ENCODE measurements at places on chromosomes 13 and 19. TPM values are rescaled to one million over a fixed set of nuclear protein-coding genes. Genes with fewer than 3 reads are reported as not detected.

DNA sequence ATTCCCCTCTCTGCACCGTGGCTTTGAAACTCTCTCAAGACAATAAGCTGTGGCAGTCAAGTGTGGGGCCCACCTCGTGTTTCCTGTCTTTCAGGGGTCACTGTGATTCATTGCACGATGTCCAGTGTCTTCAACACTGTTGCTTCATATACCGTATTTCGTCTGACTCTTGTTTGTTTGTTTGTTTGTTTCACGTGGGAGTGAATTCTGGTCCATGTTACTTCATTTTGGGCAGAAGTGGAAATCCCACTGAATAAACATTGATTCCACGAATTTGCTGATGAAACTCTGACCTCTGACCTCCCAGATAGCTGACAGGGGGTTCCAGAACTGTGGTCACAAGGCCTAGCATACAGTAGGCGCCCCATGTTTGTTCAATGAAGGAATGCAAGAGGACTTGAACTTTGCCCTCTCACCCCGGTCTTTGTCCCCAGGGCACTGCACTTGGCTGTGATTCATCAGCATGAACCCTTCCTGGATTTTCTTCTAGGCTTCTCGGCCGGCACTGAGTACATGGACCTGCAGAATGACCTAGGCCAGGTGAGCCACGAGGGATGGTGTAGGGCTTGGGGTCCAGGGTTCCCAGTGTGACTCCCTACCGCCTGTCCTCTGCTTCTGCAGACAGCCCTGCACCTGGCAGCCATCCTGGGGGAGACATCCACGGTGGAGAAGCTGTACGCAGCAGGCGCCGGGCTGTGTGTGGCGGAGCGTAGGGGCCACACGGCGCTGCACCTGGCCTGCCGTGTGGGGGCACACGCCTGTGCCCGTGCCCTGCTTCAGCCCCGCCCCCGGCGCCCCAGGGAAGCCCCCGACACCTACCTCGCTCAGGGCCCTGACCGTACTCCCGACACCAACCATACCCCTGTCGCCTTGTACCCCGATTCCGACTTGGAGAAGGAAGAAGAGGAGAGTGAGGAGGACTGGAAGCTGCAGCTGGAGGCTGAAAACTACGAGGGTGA is 5.1 kb downstream of the NFKBIB start:
- peaks cover 37% of the 10 kb centered on the region for H3K36me3 ChIP-seq
- no peak overlapping the region for H3K4me3 ChIP-seq
- H3K4me1 ChIP-seq = peaks cover 11% of the 10 kb centered on the region
- no peak overlapping the region for H3K27ac ChIP-seq

- DNase-seq = no peak
- H3K4me1 ChIP-seq = peaks cover 3% of the 10 kb centered on the region
- H3K27ac ChIP-seq = no peak within 1 kb of the TSS
- H3K4me3 ChIP-seq = peak within 1 kb of the TSS; percentile 16
- peaks cover 37% of the 10 kb centered on the region for H3K27me3 ChIP-seq
Observed at GRCh38 chr19:38433268-38433733, at the start of gene RYR1. Gene RYR1, plus strand, starts transcription at chr19:38433691. Its CDS starts 139 bp downstream, at chr19:38433830.

Gene CLIP3
- 2.2 TPM for total RNA-seq

DNA sequence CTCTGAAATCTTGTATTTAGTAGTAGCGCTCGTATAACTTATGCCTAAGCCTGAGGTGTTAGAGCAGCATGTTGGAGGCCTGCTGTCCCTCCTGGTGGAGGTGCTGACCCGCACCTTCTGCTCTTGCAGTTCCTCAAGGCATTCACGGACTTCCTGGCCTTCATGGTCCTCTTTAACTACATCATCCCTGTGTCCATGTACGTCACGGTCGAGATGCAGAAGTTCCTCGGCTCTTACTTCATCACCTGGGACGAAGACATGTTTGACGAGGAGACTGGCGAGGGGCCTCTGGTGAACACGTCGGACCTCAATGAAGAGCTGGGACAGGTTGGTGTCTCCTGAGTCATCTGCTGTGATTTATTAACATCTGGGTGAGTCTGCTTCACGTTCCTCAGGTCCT is 136.7 kb downstream of the ATP11A start:
- H3K27me3 ChIP-seq = no peaks in the 10 kb centered on the region
- H3K36me3 ChIP-seq = peaks cover 72% of the 10 kb centered on the region
- no peaks in the 10 kb centered on the region for H3K4me1 ChIP-seq
- no peak for DNase-seq
- H3K27ac ChIP-seq = no peak overlapping the region
- no peak overlapping the region for H3K4me3 ChIP-seq

DNA sequence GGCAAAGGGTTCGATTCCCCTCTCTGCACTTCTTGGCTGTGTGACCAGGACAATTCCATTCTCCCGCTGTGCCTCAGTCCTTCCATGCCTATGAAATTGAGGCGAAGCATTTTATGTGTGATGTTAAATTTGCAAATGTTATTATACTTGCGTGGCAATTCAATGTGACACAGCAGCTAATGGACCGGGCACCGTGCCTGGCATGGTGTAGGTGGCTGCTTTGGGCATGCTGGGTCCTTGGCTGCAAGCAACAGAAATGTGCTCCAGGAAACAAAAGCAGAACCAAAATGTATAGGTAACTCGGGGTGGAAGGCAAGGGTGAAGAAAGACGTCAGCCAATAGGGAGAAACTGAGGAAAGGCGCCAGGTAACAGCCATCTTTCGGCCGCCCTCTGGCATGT is 37.1 kb downstream of the TINCR start:
- no peak overlapping the region for H3K27ac ChIP-seq
- H3K27me3 ChIP-seq = peaks cover 7% of the 10 kb centered on the region

GRCh38 chr13:93726173-93726957 is 499.8 kb downstream of the GPC6 start:
- no peak overlapping the region for H3K27ac ChIP-seq
- no peak for DNase-seq
- H3K4me3 ChIP-seq = no peak overlapping the region
- no peaks in the 10 kb centered on the region for H3K36me3 ChIP-seq
- no peaks in the 10 kb centered on the region for H3K27me3 ChIP-seq
- H3K4me1 ChIP-seq = no peaks in the 10 kb centered on the region

Gene ARL11
- total RNA-seq = 0.16 TPM

- peak; percentile 85 for DNase-seq
- peak overlapping the region; percentile 77 for H3K27ac ChIP-seq
- peaks cover 62% of the 10 kb centered on the region for H3K4me1 ChIP-seq
- no peaks in the 10 kb centered on the region for H3K36me3 ChIP-seq
- H3K4me3 ChIP-seq = peak overlapping the region; percentile 51
Observed at GRCh38 chr19:7868671-7869452, 5.3 kb downstream of the PRR36 start.

GRCh38 chr19:53824134-53824611 is at the start of gene NLRP12:
Gene NLRP12, minus strand, starts transcription at chr19:53824314. Its CDS starts 140 bp downstream, at chr19:53824174.
- peaks cover 20% of the 10 kb centered on the region for H3K27me3 ChIP-seq
- H3K4me1 ChIP-seq = no peaks in the 10 kb centered on the region
- DNase-seq = no peak
- H3K4me3 ChIP-seq = no peak within 1 kb of the TSS
- no peaks in the 10 kb centered on the region for H3K36me3 ChIP-seq
- H3K27ac ChIP-seq = no peak within 1 kb of the TSS

Gene RGS9BP
- 0.72 TPM for total RNA-seq

- peaks cover 18% of the 10 kb centered on the region for H3K36me3 ChIP-seq
- H3K4me1 ChIP-seq = no peaks in the 10 kb centered on the region
- H3K27me3 ChIP-seq = no peaks in the 10 kb centered on the region
- DNase-seq = no peak
Observed at GRCh38 chr13:41231786-41232185, 31.6 kb downstream of the MTRF1 start.

Gene FAM216B
- total RNA-seq = not detected

- H3K36me3 ChIP-seq = peaks cover 72% of the 10 kb centered on the region
- DNase-seq = no peak
- H3K27ac ChIP-seq = no peak overlapping the region
- H3K4me3 ChIP-seq = no peak overlapping the region
Observed at GRCh38 chr13:46698014-46698413, 98.9 kb downstream of the ESD start.

Gene NCAN
- not detected for total RNA-seq

- H3K27me3 ChIP-seq = peaks cover 77% of the 10 kb centered on the region
- no peak for DNase-seq
- H3K36me3 ChIP-seq = no peaks in the 10 kb centered on the region
- H3K4me1 ChIP-seq = no peaks in the 10 kb centered on the region
- no peak overlapping the region for H3K4me3 ChIP-seq
- H3K27ac ChIP-seq = no peak overlapping the region
Observed at GRCh38 chr19:5492635-5493409, 37.6 kb downstream of the ZNRF4 start.

DNA sequence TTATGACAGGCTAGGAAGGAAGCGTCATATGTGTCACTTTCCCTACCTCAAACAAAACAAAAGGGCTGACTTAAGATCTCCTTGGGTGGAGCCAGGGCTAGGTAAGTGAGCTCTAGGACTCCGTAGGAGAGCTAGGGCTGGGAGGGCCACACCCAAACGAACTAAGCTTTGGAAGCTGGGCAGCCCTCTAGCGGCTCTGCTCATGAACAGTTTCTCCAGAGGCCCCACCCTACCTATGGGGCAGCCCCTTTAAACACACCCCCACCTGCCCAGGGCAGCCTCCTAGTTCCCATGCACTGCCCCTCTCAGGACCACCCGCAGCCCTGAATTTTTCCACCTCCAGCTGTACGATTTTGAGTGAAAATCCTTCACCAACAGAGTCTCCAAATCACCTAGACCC is 3.5 kb downstream of the PEG3 start:
- no peak overlapping the region for H3K27ac ChIP-seq
- H3K4me1 ChIP-seq = peaks cover 13% of the 10 kb centered on the region
- no peaks in the 10 kb centered on the region for H3K27me3 ChIP-seq
- no peaks in the 10 kb centered on the region for H3K36me3 ChIP-seq

DNA sequence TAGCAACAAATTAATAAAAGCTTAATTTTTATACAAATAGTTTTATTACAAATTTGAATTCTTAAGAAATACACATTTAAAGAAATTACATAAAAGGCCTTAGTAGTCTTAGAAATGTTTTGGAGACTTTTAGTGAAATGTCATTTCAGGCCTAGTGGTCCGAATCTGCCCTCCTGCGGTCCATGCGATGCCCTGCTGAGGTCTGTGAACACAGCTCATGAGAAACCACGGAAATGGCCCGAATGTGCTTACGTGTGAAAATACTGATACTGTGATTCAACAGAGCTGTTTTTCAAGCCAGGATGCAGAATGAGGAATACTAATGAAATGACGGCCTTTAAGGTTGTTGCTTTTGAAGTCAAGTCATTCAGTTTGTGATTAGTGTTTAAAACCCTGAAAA is 157.9 kb downstream of the COL4A1 start:
- H3K36me3 ChIP-seq = peaks cover 6% of the 10 kb centered on the region
- no peaks in the 10 kb centered on the region for H3K27me3 ChIP-seq
- H3K4me1 ChIP-seq = no peaks in the 10 kb centered on the region
- no peak for DNase-seq
- H3K4me3 ChIP-seq = no peak overlapping the region

Gene GJB2
- total RNA-seq = 32.8 TPM

Gene SIGLEC14
- 0.30 TPM for total RNA-seq

DNA sequence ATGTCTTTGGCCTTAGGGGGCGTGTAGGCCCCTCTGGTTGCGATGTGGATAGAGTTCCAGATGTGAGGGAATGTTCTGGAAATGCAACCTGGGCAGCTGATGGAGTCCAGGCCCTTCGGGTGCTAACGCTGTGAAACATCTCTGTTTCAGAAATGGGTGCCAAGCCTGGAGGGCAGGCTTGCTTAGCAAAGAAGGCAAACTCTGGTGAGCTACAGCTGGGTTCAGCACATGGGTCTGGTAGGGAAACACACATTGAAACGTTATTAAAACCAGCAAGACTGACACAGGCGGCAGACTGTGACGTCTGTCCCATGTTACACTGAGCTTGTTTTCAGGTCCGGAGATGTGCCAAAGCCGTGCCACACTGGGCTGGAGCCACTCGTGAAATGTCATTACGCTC is 8.6 kb upstream of the CDC16 start:
- peaks cover 10% of the 10 kb centered on the region for H3K4me1 ChIP-seq
- H3K27me3 ChIP-seq = peaks cover 26% of the 10 kb centered on the region

- no peak overlapping the region for H3K4me3 ChIP-seq
- DNase-seq = no peak
- no peaks in the 10 kb centered on the region for H3K36me3 ChIP-seq
- no peaks in the 10 kb centered on the region for H3K27me3 ChIP-seq
- H3K27ac ChIP-seq = no peak overlapping the region
Observed at GRCh38 chr19:2266183-2266993, 10.2 kb upstream of the JSRP1 start.

DNA sequence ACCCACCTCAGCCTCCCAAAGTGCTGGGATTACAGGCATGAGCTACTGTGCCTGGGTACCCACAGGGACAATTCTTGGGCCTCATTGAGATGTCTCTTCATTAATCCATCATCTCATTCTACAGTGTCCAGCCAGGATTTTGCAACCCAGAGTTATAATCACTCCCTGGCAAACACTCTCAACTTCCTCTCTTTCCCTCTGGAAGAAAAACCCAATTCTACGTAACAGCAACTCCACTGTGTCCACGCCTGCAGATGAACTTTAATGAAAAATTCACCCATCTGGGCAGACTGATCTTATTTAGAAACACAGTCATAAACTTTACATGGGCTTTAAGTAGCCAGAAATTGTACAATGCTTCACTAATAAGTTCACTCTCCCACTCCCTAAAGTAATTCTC is 90.1 kb upstream of the ABCC4 start:
- no peaks in the 10 kb centered on the region for H3K27me3 ChIP-seq
- DNase-seq = no peak
- no peaks in the 10 kb centered on the region for H3K36me3 ChIP-seq
- no peak overlapping the region for H3K27ac ChIP-seq

Gene CFAP97D2
- total RNA-seq = not detected

- H3K4me1 ChIP-seq = no peaks in the 10 kb centered on the region
- peak overlapping the region; percentile 10 for H3K27ac ChIP-seq
- H3K36me3 ChIP-seq = peaks cover 3% of the 10 kb centered on the region
Observed at GRCh38 chr13:35817642-35818607, 313.3 kb downstream of the DCLK1 start.

GRCh38 chr13:97179501-97179900 is 42.6 kb upstream of the MBNL2 start:
- H3K4me1 ChIP-seq = peaks cover 3% of the 10 kb centered on the region
- H3K4me3 ChIP-seq = no peak overlapping the region
- H3K27ac ChIP-seq = no peak overlapping the region
- no peak for DNase-seq

- H3K4me3 ChIP-seq = no peak overlapping the region
- no peak overlapping the region for H3K27ac ChIP-seq
- no peaks in the 10 kb centered on the region for H3K4me1 ChIP-seq
- no peaks in the 10 kb centered on the region for H3K27me3 ChIP-seq
Observed at GRCh38 chr13:92727118-92727517, 499.5 kb upstream of the GPC6 start.

DNA sequence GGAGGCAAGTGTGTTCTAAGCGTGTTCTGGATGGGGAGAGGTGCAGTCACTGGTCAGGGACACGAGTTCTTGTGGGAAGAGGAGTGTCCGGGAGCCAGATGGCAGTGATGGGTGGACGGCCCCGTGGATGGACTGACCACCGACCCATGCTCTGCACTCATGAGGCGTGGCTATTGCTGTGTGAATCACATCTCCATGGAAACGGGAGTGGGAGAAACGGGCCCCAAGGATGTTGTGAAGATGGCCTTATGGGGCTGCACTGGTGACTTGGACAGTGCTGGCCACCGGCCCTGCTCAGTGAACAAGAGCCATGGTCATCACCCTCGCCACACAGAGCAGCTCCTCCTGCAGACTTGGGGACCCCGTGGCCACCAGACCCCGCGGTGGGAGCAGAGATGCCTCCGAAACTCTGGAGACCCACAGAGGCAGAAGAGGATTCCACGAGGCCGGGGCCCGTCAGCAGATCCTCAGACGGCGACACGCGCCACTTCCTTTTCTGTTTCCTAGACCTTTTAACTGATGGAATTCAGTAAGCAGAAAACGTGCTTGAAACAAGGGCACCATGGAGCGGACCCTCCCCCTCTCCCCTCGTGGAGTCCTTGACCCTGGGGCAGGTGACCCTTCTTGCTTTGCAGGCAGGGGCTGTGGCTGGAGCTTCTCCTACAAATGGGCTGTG is 47.5 kb downstream of the GAS6 start:
- H3K27ac ChIP-seq = no peak overlapping the region
- H3K27me3 ChIP-seq = no peaks in the 10 kb centered on the region
- DNase-seq = no peak
- peak overlapping the region; percentile 8 for H3K4me3 ChIP-seq
